ENCODE measurements at places on chromosomes 1 and 21.

- DNase-seq: no peak
Observed at GRCh38 chr1:17315542-17316130, 7.6 kb downstream of the PADI4 start.

- DNase-seq: no peak
Observed at GRCh38 chr1:148264374-148265276, 112.5 kb upstream of the NBPF11 start.

DNA sequence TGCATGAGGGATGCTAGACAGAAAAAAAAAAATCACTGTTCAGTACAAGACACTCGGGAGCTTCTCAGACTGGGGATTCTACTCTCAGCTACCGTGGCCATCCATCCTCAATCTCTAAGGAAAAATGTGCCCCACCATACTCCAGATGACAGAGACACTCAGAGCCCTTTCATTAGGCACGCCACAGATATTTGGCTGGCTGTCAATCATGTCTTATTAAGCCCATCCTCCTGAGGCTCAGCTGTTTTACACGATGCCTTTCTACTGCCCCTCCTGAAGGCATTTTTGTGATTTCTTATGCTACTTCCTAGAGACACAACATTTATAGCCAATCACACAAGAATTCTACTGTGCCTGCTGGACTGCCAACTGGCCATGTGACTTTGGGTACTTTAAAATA lies 92.9 kb downstream of the KIF14 start:
- DNase-seq: no peak

GRCh38 chr1:217681806-217682205 lies 50.7 kb downstream of the SPATA17 start:
- no peak for DNase-seq

- DNase-seq: no peak
Observed at GRCh38 chr1:150271291-150271959, 1.2 kb upstream of the C1orf54 start.

- no peak for DNase-seq
Observed at GRCh38 chr1:159798893-159799292, 3.3 kb upstream of the FCRL6 start.

GRCh38 chr1:174789399-174789798 lies 210.3 kb upstream of the CACYBP start:
- DNase-seq: no peak

DNA sequence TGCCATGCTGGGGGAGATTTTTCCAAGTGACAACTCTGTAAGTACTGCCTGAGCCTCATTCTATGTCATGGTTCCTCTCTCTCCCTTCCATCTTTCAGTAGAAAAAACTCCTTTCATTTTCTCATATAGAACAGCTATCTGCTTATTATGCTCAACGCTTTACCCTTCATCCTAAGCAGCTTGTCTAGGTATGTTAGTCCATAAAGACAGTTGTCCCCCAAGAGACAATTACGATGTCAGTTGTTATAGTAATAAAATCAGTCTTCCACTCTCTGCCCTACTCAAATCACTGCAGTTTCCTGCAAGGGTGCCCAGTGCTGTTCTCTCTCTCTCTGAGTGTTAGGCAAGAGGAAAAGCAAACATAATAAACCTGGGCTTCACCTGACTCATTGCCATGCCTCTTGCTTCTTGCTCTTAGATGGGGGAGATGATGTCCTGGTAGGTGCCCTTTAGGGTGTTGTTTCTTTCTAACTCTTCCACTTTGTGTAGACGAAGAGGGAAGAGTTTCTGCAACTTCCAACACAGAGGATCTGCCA lies 59.4 kb downstream of the PAPPA2 start:
- no peak for DNase-seq

DNA sequence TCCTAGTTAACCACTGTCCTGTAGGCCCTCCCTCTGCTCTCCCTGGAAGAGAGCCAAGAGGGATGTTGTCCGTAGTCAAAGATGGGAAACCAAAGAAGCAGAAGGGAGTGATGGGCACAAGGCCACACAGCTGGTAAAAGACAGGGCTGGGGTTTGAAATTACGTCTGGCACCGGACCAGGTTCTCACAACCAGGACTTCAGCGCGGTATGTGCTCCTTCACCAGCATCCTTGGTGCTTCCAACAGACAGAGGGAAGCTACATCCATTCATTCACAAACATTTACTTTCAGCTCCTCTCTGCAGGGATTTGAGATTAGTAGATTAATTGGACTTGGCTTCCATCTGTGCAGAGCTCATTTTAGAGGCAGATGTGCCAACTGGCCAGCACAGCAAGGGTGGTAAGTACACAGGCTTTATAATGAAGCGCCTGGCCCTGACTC lies 191.2 kb downstream of the TRABD2B start:
- DNase-seq: no peak

DNA sequence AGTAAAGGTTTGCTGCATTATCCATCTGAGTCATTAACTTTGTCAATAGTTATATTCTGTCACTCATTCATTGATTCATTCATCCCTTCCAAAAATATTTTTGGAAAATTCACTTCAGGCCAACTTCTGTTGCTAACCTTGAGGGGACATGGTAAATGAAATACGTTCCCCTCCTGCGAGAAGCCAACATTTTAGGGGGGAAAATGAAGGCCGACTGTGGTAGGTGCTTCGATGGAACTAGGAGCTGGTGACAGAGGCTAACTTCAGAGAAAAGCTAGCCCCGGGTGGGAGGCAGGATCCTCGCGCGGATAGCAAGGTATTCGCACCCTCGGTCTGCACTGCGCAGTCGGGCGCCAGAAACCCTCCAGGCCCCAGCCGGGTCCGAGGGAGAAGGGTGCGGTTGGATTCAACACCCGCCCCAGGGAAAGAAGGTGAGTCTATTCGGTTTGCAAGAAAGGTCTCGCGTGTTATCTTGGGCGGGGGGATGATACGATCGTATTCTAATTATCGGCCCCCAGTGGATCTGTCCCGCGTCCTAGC lies 646 bp upstream of the RRP15 start:
- DNase-seq: no peak

GRCh38 chr21:36769051-36769839 lies 70.3 kb downstream of the SIM2 start:
- no peak for DNase-seq

- DNase-seq: no peak
Observed at GRCh38 chr21:36478207-36478701, 1.7 kb downstream of the CLDN14 start.

DNA sequence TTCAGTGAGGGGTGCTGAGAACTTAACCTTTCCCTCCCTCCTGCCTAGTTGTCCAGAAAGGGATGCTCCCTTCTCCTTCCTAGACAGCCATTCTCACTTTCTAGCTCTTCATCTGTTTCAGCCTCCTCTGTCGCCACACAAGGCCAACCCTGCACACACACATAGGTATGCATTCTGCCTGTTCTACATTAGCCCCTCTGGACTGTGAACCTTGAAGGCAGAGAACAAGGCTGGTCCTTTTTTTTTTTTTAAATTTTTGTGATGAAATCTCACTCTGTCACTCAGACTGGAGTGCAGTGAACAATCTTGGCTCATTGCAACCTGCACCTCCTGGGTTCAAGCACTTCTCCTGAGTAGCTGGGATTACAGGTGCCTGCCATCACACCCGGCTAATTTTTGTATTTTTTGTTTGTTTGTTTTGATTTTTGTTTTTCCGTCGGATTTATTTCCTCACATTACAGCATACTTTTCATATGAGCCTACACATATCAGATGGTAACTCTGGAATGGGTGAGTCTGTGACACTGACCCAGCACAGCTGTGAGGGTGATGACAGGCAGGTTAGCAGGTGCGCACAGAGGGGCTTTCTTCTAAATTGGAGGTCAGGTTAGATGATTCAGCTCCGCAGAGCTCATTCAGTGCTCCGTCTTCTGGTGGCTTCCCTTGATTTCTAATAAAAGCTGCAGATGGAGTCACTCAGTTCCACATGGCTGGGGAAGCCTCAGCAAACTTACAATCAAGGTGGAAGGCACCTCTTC lies 4.9 kb upstream of the AKR1A1 start:
- DNase-seq: no peak

DNA sequence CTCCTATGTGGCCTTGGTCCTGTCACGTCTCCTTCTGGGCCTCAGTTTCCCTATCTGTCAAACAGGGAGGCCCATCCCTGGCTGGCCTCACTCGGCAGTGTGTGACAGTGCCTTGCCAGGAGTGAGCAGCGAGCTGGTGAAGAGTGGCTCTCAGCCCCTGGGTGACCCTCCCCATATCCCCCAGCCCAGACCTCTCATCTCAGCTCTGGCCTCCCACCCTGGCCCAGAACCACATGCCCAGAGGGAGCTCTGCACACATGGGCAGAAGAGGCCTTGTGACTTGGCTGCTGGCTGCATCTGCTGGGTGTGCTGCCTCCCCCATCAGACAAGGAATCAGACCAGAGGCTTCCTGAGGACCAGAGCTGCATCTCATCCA lies 19.5 kb upstream of the PADI1 start:
- DNase-seq: no peak

DNA sequence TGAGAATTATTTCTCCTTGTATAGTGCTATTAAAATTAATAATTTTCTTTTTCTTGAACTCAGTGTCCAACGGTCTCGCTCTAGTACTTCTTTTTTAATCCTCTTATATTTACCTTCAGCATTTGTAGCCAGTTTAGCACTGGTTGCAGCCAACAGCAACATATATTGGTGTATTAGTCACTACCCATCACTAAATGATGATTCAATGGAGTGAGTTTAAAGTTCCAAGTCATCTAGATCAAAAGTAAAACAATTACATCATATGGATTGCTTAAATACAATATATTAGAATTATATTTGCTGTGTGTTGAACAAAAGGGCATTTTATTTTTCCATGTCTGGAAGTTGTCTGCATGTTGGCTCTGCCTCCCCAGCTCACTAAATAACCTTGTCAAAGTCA lies 591.8 kb downstream of the ADGRL2 start:
- DNase-seq: no peak

- no peak for DNase-seq
Observed at GRCh38 chr1:67721650-67722291, 36.8 kb downstream of the GADD45A start.

- DNase-seq: no peak
Observed at GRCh38 chr1:14184454-14184853, 414.0 kb upstream of the KAZN start.

- no peak for DNase-seq
Observed at GRCh38 chr1:210850556-210850955, 283.4 kb downstream of the KCNH1 start.

GRCh38 chr1:167542109-167543032 lies 11.2 kb downstream of the CREG1 start:
- DNase-seq: no peak

DNA sequence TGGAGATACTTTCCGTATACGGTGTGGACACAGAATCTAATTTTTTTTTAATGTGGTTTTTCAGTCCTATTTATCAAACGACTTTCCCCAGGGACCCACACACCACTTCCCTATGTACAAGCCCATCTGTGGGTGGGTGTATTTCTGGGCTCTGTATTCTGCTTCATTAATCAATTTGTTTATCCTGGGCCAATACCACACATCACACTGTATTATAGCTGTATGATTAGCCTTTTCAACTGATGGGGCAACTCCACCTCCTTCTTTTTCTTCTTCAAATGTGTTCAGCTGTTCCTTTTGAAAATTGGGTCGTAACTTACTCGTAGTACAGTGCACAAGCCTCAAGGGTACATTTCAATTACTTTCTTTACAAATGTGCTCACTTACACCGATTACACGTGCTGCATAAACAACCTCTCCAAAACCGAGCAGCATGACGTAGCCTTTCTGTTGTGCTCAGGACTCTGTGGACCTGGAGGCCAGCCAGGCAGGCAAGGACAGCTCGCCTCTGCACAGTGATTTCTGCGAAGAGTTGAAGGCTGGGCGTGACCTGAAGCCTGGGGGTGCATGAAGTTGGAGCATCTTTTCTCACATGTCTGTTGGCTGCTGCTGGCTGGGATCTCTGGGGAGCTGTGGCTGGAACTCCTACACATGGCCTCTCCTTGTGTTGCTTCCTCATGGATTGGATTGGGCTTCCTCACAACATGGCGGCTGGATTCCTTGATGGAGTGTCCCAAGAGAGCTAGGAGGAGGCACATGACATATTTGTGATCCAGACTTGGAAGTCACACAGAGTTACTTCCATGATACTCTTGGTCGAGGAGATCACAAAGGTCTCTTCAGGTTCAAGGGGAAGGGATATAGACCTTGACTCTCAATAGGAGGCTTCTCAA lies 126.5 kb downstream of the CRYAA start:
- DNase-seq: no peak

DNA sequence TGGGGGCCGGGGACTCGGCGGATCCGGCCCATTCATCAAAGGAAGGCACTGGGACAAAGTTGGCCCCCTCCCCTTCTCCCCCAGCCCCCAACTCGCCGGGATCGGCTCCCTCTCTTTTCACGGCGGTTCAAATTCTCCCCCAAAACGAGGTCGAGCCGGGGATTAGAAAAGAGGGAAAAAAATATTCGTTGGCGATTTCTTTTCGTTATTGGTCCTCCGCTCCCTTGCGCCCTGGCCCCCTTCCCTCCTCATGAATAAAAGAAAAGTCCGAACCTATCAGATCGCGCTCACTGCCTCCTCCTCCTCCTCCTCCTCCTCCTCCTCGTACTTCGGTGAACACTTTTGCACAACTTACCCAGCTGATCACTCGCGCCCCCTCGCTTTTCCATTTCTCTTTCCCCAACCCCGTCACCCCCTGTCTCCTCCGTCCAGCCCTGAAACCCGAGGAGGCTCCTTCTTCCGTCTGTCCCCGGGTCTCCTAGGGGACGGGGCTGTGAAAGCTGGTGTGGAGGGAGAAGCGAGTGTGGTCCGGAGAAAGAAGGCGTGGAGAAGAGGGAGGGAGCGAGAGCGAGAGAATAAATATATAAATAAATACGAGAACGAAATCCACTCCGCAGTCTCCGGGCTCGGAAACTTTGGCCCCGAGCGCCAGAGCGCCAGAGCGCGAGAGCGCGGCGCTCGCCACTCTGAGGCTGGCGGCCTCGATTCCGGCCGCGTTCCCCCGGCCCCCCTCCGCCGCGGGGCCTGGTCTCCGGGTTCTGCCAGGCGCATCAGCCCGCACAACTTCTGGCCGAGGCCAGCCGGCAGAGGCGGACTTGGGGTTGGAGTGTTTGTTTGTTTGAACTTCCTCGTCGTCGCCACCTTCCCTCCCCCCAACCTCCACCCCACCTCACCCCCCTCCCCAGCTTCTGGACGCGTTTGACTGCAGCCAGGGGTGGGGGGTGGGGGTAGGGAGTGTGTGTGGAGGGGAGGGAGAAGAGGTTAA lies at the start of gene PAX7:
Gene PAX7 (plus strand): TSS at position 336 of the 985 bp plus-strand sequence. CDS start 758 bp downstream, outside the sequence.
- DNase-seq: no peak

- DNase-seq: no peak
Observed at GRCh38 chr1:33338440-33339211, 17.7 kb upstream of the A3GALT2 start.

Data from activated CD8-positive, alpha-beta memory T cell treated with anti-CD3 and anti-CD28 coated beads for 1 hour (primary cell).